ENCODE measurements at places on chromosomes 2 and 18.

GRCh38 chr2:205590759-205591158 is 91.5 kb upstream of the NRP2 start:
- DNase-seq, result no peak

DNA sequence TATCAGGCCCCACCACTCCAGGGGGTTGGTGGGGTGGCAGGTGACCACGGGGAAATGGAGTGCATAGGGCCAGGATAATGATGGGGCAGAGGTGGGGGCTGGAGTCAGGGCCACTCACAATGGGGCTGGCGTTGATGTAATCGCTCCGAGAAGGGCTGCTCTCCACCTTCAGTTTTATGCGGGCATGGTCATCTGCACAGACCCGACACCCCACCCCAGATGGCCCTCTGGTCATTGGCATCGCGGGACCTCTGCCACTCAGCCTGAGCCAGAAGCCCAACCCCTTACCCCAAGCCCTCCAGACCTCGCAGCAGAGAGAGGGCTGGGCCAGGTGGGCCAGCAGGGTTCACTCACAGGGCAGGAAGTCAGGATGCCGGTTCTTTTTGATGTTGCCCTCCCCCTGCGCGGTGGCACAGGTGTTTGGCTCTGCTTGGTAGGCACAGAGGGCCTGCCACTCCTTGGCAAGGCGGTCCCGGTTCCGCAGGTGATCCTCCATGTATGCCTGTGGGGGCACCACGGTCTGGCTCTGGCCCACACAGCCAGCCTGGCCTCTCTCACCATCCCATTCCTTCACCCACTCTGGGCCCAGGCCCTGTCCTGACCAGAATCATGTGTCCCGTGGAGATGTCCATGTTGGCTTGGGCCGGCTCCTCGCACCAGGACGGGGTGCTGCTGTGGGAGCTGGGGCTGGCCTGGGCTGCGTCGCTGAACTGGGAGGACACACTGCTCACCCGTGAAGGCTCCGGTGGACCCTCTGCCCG is 12.4 kb downstream of the PTPRN start:
- DNase-seq, result no peak

DNA sequence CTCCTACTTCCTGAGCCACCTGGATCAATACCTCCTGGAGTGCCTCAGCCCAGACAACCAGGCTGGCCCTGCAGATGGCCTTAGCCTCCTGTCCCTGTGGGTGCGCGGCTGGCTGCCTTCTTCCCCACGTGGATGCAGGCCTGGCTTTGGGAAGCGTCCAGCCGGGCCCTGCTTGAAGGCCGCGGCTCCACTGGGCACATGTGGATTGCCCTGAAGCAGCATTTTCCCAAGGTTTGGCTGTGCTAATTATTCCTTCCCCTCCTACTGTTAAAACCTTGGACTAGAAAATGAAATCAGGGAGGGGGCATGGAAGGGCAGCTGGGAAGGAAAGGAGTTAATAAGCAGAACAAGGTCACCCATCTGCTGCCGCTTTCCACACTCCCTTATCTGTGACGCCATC is 143.0 kb upstream of the GATA6 start:
- no peak for DNase-seq

DNA sequence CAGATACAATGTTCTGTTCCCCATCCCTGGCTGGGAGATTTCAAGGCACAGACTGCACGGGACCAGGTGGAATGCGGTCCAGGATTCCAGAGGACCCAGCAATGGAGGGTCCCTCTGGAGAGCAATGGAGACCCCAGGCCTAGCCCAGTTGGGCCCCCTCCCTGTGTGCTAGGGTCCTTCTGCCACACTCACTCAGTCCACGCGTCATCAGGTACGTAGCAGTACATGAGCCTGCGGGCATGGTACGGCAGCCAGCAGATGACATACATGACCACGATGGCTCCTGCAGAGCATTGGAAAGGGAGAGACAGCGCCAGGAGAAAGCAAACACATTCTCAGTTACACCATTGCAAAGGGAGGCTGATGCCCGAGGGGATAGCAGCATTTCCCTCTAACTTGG is 10.1 kb downstream of the NTSR2 start:
- DNase-seq, result no peak

GRCh38 chr2:50753234-50753633 is 278.7 kb downstream of the NRXN1 start:
- DNase-seq, result no peak

DNA sequence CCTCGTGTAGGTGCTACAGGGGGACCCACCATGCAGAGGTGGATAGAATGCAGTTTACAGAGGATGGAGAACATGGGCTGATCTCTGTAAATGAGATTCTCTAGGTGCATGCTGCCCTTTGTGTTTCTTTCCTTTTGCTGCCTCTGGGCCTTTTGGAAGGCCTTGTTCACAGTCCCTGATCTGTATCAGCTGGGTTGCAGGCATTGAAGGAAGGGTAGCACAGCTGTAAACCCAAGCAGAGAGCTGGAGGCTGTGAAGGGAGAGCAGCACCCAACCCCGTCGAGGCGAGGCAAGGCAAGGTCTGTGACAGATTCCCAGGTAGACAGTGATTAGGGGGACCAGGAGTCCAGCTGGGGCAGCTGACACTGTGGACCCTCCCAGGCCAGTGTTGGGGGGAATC is 56.1 kb upstream of the SOS1 start:
- no peak for DNase-seq

- DNase-seq, result no peak
Measured at GRCh38 chr2:221129657-221130056, 442.4 kb downstream of the EPHA4 start.

- DNase-seq, result no peak
Measured at GRCh38 chr2:125559186-125559585, 1096.8 kb upstream of the GYPC start.

DNA sequence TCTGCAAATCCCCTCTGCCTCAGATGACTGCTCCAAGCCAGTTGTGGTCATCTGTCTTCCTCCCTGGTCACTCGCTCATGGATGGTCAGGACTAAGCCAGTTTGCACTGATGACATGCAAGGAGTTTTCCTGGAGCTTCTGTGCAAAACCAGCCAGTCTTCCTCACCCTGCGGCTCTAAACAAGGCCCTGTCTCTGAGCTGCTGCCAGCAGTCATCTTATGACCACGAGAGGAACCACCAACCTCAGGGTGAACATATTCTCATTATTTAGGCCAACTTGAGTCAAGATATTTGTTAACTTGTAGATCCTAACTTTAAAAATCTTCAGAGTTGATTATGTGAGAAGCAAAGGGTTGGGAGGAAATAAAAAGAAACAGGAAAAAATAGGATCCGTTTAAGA is 119.9 kb upstream of the CAB39 start:
- no peak for DNase-seq

GRCh38 chr2:147688242-147688641 is 156.6 kb upstream of the ACVR2A start:
- no peak for DNase-seq

DNA sequence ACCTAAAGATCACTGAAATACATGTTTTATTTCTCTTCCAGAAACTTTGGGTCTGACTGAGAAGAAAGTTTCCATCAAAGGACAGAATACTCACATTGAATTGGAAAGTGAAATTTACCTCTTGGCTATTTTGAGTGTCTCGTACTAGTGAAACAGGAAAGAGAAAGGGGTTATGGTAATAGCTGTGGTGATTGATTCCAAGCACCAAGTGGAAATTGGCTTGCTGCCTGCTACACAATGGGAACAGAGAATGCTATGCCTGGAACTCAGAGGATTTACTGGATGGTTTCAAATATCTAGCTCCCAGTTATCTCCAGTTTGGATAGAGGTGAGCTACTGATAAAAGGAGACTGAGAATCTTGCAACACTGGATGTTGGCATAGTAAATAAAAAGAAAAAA is 492.8 kb upstream of the FSIP2 start:
- DNase-seq, result no peak

- DNase-seq, result no peak
Measured at GRCh38 chr2:162591403-162592083, 247.0 kb downstream of the KCNH7 start.

GRCh38 chr2:43370146-43370545 is 143.7 kb upstream of the ZFP36L2 start:
- DNase-seq, result no peak

DNA sequence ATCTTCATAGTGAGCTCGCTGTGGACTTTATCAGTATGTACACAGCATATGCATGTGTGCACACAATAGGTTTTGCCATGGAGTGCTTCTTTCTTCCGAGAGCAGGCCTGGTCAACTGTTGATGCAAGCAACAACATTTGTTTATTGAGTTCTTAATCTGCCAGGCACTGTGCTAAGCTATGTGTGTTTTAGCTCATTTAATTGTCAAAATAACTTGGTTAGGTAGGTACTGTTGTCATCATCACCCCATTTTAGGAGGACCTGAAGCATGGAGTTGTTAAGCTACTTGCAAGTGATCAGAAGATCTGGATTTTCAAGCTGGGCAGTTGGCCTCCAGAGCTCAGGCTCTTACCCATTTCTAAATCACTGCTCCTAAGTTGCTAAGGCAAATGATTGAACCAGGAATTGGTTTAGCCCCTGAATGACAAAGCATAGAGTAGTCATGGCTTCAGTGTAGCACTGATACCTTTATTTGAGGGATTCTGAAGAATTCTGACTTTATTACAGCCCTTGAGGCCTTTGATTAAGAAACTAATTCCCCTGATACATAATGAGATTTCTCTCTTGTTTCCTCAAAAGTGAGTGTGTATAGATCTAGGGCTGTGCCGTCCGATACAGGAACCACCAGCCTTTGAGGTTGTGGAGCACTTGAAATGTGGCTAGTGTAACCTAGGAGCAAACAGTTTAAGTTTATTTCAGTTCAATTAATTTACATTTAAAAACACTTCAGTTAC is 132.9 kb downstream of the FMNL2 start:
- DNase-seq, result no peak

DNA sequence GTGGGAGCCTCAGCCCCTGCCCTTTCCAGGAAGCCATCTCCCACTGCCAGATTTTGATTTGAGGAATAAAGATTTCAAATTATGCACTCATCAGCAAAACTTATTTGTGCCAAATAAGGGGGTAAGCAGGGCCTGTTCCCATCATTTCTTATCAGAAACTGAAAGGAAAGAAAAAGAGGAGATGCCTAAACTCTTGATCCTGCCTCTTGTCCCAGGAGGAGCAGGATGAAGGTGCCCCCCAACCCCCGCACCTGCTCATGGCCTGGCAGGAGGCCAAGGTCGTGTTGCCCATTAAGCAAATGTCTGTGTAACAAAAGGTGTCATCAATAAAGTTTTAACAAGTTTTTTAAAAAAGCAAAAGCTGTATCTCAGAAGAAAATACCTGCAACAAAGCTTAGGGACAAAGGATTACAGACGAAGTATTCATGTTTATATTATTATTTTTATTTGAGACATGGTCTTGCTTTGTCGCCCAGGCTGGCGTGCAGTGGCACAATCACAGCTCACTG is 80.0 kb downstream of the INPP5D start:
- DNase-seq, result no peak

- DNase-seq, result no peak
Measured at GRCh38 chr2:171791361-171791760, 102.7 kb downstream of the SLC25A12 start.

GRCh38 chr2:23209059-23209458 is 175.9 kb upstream of the KLHL29 start:
- no peak for DNase-seq

DNA sequence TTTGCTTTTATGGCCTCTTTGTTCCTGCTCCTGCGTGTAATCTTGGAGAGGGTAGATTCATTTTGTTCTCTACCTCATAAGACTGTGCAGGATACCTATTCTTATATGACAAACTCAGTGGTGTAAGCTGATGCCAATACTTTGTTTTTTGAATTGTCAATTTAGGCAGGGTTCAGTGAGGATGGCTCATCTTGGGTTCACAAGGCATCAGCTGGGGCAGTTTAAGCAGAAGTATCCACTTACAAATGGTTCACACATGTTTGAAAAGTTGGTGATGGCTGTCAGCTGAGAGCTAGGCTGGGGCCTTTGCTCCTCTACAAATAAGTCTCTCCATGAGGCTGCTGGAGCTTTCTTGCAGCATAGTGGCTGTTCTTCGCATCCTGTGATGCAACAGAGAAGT is 920.6 kb upstream of the PIK3C3 start:
- no peak for DNase-seq

GRCh38 chr18:10500038-10500437 is 25.8 kb upstream of the NAPG start:
- DNase-seq, result no peak

DNA sequence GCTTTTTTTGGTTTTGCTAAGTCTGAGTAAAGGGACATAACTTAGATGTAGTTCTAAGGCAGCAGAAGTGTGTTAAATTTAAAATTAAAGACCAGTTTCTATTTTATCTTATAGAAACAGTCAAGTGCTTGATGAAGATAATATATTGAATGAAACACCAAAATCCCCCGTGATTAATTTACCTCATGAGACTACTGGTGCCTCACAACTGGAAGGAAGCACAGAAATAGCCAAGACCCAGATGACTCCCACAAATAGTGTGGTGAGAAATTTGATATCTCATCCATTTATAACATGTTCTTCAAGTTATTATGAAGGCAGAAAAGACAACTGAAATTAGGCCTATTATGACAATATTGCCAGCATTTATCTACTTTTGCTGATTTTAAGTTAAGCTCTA is 45.6 kb downstream of the APLF start:
- DNase-seq, result no peak

Data from stimulated activated CD4-positive, alpha-beta T cell treated with anti-CD3 and anti-CD28 coated beads, TNF-alpha, amount 100 ng/mL, for 4 hours (primary cell).